ENCODE measurements at places on chromosomes 1 and 21. TPM values are rescaled to one million over a fixed set of nuclear protein-coding genes. Genes with fewer than 3 reads are reported as not detected.

- no peak for DNase-seq
Measured at GRCh38 chr1:180930687-180931086, 18.0 kb downstream of the KIAA1614 start.

Gene AADACL4
- total RNA-seq, result not detected

Gene GBP6
- 0.09 TPM for total RNA-seq

Gene EPHA2
- total RNA-seq, result 43.5 TPM

Gene ZC3H12A
- total RNA-seq, result 42.4 TPM

- DNase-seq, result no peak
Measured at GRCh38 chr1:34929853-34930701, 627 bp upstream of the DLGAP3 start.

GRCh38 chr1:179550746-179551682, 24.7 kb downstream of the NPHS2 start:
- DNase-seq, result no peak

GRCh38 chr1:96845464-96845863, 123.9 kb downstream of the PTBP2 start:
- no peak for DNase-seq

GRCh38 chr1:183061194-183061593, 38.0 kb downstream of the LAMC1 start:
- no peak for DNase-seq

GRCh38 chr1:207984831-207985572, 74.1 kb upstream of the CD34 start:
- DNase-seq, result no peak

Gene ACTA1
- total RNA-seq, result 4.1 TPM

DNA sequence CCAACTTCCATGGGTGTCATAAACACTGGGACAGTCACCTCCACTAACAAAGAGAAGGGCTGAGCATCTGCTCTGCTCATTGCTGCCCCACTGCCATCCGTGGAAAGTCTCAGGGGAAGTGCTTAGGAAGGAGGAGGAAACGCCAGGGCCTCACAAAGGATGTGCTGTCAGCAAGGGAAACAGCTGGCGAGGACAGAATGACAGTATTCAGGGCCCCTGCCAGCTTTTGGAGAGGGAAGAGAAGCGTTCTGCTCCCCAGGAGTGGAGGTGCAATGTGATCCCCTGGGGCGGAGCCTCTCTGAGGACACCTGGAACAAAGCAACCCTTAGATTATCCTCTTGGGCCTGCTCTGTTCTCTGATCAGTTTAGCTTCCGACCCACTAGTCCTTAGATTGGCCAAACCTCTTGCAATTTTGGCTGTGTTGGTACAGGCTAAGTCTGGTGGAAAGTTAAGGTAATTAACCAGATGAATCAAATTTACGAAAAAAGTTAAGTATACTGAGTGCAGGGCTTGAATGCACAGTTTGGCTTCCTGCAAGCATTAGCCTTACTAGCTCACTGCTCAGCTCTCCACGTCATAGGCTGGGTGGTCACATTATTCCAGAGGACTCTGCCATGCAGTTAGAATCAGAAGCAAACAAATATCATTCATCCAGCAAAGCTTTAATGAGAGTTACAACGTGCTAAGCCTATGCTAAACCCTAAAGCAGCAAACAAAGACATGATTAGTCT, 170.2 kb upstream of the NFIA start:
- DNase-seq, result no peak

- peak; percentile 69 for DNase-seq
Measured at GRCh38 chr1:12616709-12617373, 1.2 kb downstream of the DHRS3 start.

GRCh38 chr1:24086466-24086865, 25.5 kb downstream of the MYOM3 start:
- DNase-seq, result no peak

Gene OR2L13
- not detected for total RNA-seq

Gene RHEX
- total RNA-seq, result 3.9 TPM

GRCh38 chr1:154501423-154502065, 475 bp upstream of the TDRD10 start:
- peak; percentile 53 for DNase-seq

DNA sequence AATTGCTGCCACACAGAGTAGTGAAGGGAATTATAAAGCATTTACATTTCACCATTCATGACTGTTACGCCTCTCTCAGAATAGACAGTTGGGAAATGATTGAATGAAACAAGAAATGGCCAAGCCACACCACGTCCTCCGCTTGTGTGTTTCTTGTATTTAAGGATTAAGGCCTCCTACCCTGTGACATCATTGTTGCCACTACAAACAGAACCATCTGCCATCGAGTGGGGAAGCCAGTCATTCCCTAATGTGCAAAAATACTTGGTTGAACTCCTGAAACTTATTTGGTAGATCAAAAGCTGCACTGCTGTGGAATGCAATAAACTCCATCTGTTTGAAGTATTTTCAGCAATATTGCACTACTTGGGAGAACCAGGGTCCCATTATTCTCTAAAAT, 99.0 kb upstream of the C1orf105 start:
- no peak for DNase-seq

DNA sequence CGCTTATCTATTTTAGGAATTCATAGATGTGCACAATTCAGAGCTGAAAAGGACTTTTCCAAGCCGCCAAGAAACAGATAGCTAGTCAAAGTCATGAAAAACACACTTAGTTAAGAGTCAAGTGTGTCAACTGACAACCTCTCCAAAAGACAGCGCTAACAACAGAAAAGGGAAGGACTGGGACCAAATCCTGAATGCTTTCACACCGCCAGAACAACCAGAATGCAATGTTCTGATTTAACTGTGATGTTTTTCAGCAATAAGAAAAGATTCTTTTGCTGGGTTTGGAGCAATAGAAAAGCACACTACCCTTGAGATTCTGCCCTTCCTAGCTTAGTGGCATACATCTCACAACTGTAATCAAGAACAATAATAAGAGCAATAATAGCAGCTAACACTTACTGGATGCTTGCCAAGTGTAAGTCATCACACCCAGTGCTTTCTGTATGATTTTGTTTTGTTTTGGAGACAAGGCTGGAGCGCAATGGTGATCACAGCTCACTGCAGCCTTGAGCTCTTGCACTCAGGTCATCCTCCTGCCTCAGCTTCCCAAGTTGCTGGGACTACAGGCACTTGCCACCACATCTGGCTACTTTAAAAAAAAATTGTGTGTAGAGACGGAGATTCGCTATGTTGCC, 33.9 kb upstream of the SDC3 start:
- no peak for DNase-seq

GRCh38 chr1:160460214-160460642, 59.9 kb downstream of the VANGL2 start:
- no peak for DNase-seq

- no peak for DNase-seq
Measured at GRCh38 chr1:185433667-185434066, 116.6 kb upstream of the IVNS1ABP start.

- no peak for DNase-seq
Measured at GRCh38 chr1:145696630-145696960, 10.6 kb downstream of the PDZK1 start.

DNA sequence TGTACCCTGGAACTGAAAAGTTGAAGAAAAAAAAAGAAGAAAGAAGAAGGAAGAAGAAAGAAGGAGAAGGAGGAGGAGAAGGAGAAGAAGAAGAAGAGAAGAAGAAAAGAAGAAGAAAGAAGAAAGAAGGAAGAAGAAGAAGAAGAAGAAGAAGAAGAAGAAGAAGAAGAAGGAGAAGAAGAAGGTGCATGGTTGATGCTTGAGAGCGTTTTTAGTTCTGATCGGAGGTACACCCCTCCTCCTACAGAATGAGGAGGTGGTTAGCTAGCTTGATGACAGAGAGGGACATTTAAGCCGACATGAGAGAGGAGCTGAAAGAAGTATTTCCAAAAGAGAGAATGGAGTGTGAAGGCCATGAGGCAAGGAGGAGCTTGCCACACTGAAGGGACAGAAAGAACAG, 5.6 kb upstream of the ZNF362 start:
- DNase-seq, result no peak

DNA sequence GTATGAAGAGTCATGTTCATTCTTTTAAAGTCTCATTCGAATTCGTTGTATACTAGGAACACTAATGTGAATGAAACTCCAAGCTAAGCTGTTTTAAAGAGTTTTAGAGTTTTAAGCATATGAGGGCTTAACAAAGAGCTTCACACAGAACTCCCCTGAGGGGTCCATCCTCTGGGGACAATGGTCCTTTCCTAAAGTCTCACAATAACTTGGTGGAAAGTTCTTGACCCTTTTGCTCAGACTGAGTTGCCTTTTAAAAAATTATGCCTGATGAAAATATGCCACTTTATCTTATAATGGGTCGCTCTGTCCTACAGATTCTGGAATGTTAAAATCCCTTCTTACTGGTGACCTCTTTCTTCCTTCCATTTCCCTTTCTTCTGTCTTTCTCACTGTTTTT, 64.3 kb downstream of the RGL1 start:
- DNase-seq, result no peak

- no peak for DNase-seq
Measured at GRCh38 chr1:53197291-53198200, 922 bp downstream of the CPT2 start.

DNA sequence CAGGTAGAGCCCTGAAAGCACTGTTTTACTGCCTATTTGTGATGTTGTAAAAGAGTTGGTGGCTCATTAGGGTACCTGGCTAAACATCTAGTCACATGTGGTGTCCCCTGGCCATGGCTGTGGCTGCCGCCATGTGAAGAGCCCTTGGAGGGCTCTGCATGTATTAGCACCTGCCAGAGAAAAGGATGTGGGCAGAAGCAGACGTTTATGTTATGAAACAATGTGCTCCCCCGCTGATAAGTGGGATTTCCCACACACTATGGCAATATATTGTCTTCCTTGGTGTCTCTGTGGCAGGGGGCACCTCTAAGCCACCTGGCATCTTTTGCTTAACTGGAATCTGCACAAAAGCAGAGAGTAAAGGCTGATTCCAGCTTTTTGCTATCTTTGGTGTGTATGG, 9.6 kb downstream of the TENT5C start:
- no peak for DNase-seq

GRCh38 chr1:45035631-45036301, 23.7 kb downstream of the UROD start:
- DNase-seq, result no peak

DNA sequence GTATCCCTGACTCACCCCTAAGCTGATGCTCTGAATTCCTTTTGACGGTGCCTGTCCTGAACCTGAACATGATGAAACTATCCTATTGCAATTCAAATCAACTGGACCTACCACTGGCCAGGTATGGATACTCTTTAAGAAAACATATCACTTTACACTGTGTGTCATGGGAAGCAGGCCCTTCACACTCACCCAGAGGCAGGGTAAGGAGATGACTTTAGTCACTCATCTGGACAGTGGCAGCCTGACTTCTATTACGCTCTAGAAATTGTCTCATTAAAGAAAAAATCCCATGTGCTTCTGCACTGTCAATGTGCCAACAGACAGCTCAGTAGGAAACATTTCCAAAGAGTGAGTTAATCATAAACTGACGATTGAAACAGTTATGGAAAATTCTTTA, 94.3 kb downstream of the VAV3 start:
- DNase-seq, result no peak

DNA sequence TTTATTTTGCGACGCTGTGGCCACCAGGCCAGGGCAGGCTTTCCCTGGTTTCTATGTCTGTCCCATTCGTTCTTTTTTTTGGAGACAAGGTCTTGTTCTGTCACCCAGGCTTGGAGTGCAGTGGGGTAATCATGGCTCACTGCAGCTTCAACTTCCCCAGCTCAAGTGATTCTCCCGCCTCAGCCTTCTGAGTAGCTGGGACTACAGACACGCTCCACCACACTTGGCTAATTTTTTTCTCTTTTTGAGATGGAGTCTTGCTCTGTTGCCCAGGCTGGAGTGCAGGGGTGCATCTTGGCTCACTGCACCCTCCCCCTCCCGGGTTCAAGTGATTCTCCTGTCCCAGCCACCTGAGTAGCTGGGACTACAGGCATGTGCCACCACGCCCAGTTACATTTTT, 43.4 kb upstream of the WNT4 start:
- no peak for DNase-seq

DNA sequence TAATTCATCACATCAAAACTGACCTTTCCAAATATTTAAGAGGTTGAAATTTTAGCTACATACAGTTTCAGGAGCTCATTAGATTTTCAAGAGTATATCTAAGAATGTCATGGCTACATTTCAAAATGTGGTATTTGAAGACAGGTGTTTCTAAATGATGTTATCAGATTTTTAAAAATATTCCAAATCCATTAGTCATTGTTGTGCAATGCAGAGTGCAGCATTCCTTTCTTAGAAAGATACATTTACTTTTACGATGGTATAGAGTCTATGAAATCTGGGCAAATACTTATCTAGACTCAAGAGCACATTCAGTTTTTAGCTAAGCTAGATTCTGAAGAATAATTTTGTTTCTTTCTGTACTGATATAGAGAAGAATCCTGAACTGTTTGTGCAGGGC, 230.3 kb downstream of the CHRM3 start:
- no peak for DNase-seq

Gene SPATA45
- total RNA-seq, result not detected

Gene ADAMTS1
- total RNA-seq, result 43.9 TPM

DNA sequence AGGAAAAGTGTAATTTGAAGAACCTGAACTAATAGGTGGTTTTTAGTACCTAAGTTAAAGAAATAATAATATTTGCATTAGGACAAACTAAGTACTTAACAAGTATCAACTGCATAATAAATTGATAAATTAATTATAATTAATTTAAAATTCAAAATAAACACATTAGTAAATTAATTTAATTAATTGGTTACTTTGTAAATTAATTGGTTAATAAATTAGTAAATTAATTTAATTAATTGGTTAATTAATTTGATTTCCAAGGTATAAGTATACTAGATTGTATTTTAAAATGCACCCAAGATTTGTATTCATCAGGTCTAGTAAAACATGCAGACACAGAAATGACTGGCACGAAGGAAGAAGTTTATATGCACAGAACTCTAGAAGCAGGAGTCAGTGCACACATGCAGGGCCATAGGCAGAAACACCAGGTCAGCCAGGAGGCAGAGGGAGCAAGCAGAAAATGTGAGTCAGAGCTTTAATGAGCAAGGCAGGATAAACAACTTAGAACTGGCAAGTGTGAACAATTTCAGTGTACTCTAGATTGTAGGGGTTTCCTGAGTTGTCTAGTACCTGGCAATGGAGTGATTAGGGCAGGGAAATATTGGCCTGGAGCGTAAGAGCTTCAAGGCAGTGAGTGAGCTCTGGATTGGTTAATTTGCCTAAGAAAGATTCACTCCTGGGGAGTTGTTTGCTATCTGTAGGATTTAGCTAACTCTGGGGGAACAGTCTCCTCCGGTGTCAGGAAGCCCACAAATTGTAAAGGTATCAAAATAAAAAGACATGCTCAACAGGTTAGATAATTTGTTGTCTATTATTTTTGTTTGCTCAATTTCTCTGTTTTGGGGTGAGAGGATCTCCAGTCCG, 665.7 kb downstream of the MRPL39 start:
- DNase-seq, result no peak

Gene KIF26B
- total RNA-seq, result 0.14 TPM

Gene FCRL4
- 0.12 TPM for total RNA-seq

DNA sequence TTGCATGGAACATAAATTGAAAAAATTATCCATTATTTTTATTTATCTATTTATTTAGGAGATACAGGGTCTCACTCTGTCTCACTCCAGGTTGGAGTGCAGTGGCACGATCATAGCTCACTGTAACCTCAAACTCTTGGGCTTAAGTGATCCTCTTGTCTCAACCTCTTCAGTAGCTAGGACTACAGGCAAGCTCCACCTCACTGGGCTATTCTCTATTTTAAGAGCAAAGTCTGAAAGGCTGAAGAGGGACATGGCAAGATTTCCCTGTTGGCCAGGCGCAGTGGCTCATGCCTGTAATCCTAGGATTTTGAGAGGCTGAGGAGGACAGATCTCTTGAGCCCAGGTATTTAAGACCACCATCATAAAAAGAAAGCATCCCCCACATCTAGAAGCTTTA, 14.0 kb upstream of the RC3H1 start:
- DNase-seq, result no peak

GRCh38 chr1:27086026-27086425, 68.9 kb downstream of the SLC9A1 start:
- DNase-seq, result no peak

Gene HEYL
- total RNA-seq, result 2.4 TPM

Data from mucosa of descending colon (tissue), 3 donors.